Renal cortical epithelial cell (primary cell): ENCODE measurements at places on chromosomes 7 and 10. TPM values are rescaled to one million over a fixed set of nuclear protein-coding genes. Genes with fewer than 3 reads are reported as not detected.

DNA sequence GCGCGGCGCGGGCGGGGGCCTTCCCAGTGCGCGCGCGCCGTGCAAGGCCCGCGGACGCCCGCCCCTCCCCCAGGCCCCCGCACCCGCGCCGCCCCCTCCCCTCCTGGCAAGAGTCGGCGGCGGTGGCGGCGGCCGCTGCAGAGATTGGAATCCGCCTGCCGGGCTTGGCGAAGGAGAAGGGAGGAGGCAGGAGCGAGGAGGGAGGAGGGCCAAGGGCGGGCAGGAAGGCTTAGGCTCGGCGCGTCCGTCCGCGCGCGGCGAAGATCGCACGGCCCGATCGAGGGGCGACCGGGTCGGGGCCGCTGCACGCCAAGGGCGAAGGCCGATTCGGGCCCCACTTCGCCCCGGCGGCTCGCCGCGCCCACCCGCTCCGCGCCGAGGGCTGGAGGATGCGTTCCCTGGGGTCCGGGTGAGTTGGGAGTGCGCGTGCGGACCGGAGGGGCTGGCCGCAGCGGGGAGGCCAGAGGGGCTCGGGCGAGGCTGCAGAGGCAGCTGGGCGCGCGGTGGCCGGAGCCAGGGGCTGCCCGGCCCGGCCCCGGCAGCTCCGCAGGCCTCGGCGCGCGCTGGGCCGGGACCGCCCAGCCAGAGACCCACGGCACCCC is at the start of gene BMPR1A:
Gene BMPR1A, plus strand, starts transcription at position 109 of the 602 bp plus-strand sequence. CDS start 119,400 bp downstream, outside the sequence.
- peak; percentile 33 for DNase-seq

GRCh38 chr7:47000561-47000960 is 581.4 kb downstream of the TNS3 start:
- DNase-seq: no peak

GRCh38 chr10:86960003-86960862 is 1.8 kb downstream of the SNCG start:
- no peak for DNase-seq

DNA sequence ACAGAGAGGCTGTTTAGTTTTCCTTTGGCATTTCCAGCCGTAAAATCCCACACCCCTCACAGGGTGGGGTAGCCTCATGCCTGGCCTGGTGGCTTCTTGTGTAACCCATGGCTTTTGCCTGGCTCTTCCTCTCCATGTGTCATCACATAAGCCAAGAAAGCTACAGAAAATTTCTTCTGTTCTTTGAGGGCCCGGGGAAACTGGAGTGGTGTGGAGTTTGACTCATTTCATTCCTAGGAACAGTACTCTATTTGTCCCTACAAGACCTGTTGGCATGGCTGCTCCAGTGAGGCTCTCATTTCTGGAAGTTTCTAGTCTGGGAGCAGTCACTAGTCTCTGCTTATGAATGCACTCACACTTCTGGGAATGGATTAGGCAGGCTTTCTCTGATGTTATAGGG is 523.9 kb downstream of the SUGCT start:
- DNase-seq: peak; percentile 9

Gene ZNF425
- total RNA-seq: 3.6 and 9.2 TPM in 2 replicates

DNA sequence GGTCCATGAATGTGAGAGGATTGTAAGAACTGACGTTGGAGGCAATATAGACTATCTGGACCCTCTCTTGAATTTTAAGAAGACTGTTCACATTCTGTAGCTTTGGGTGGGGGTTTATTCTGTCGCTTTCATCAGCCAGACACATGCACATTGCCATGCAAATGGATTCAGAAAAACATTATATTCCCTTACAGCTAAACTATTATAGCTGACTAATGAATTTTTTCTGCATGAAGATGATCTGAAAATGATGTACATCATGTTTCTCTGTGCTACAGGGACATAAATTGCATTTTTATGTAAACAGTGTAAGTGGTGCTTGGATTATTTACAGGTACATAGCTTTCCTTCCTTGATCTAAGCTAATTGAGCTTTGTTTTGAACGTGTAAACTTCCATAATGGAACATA is 1.5 kb downstream of the MET start:
- DNase-seq: no peak

Gene GNG11
- 26.0 and 35.1 TPM in 2 replicates for total RNA-seq

- no peak for DNase-seq
Measured at GRCh38 chr7:14341200-14341775, 351.8 kb upstream of the ETV1 start.

Gene ENKUR
- total RNA-seq: 1.4 TPM in 1 of 2 replicates, not detected in the other

DNA sequence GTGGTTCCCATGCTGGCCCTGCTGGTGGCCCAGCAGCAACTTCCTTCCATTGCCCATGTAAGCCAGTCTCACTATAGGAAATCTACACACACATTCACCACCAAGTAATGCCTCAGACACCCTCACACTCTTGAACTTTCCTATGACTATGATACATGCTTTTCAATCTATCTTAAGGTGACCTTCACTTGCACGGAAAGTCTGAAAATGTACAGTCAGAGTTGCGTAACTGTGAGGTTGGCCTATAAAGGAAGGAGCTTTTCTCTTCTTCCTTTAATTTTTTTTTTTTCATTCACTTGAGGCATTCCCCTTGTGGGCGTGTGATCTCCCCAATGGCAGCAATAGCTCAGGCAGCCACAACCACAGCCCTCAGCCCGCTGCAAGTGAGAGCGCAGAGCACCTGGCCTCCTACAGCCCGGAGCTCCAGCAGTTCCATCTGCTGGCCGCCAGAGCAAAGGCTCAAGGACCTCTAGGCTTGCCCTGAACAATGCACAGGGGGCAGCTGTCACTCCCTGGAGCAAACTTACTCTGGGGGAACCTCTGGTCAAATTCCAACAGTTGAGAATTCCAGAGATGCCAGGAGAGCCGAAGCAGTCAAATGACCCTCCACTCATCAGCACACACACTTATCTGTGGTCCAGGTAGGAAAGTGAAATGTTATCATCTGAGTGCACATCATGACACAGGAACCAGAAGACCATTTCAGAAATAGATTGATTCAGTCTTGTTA is 123.1 kb upstream of the ADO start:
- DNase-seq: no peak

GRCh38 chr7:28836716-28837115 is 121.4 kb downstream of the TRIL start:
- no peak for DNase-seq

DNA sequence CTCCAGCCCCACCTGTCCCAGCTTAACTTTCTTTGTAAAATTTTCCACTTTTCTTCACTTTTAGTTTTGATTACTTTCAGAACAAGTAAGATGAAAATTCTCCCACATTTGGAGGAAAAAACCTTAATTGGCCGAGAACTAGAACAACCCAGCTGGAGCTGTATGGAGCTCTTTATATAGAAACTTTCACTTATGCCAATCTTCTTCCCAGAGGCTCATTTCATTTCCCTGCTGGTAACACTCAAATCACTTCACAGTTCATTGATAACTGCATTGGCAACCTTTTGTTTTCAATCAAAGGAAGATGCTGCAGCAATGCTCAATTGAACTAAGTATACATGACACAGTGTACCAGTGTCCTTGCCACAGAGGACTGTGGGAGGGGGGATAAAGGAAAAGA is 176.2 kb upstream of the NOBOX start:
- no peak for DNase-seq

DNA sequence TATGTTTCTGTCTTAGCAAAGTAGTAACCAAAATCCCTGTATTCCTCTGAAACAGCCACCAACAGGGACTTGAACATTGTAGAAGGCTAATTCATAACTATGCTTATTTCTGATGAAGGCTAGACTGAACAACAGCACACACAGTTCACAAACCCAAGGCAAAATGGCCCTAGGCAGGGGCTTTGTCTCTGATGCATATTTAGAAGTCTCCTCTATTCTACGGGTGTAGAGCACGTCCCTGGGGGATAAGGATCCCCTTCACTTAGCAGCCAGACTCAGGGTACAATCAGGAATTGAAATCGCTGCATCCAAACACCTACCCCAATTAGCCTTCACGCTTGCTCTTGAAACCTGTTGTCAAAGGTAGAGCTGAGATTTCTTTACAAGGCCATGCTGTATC is 45.5 kb downstream of the FGFR2 start:
- no peak for DNase-seq

DNA sequence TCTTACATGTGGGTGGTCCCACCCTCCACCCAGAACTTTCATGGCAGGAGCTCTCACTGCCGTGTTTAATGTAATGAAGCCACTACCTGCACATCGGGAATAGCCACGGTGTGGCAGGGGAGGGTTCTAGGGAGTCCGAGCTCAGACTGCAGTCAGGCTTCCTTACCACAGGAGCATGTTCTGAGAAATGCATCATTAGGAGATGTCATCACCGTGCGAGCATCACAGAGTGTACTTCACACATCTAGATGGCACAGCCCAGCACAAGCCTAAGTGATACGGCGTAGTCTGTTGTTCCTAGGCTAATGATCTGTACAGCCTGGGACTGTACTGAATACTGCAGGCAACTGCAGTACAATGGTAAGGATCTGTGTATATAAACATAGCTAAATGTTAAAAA is 153.0 kb upstream of the LANCL2 start:
- no peak for DNase-seq

- no peak for DNase-seq
Measured at GRCh38 chr7:111878785-111879184, 316.5 kb upstream of the IMMP2L start.

- no peak for DNase-seq
Measured at GRCh38 chr7:66638309-66639099, 9.8 kb downstream of the KCTD7 start.

DNA sequence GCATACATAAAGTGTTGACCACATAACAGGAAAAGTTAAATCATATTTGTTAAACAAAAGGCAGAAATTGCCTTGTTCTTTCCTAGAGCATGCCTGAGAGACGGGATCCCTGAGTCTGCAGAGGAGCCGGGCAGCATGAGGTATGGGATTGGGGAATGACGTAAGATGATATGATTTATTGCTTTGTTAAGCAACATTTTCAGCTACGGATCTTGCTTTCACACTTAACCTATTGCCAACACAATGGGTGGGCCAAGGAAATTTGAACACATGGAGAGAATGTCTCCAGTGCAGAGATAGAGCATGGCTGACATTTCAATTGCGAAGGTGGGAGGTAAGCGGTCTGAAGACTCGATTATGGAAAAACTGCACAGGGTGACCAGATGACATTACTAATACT is 76.7 kb downstream of the EMX2 start:
- DNase-seq: no peak

Gene MRC1
- 0.10 and 0.17 TPM in 2 replicates for total RNA-seq

DNA sequence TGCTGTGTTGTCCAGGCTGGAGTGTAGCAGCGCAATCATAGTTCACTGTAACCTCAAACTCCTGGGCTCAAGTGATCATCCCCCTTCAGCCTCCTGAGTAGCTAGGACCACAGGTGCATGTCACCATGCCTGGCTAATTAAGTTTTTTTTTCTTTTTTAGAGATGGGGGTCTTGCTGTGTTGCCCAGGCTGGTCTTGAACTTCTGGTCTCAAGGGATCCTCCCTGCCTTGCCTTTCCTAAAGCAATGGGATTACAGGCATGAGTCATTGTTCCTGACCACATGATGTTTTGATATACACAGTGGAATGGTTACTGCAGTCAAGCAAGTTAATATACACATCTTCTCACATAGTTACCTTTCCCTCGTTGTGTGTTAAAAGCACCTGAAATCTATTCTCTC is 140.3 kb downstream of the GPR85 start:
- no peak for DNase-seq

DNA sequence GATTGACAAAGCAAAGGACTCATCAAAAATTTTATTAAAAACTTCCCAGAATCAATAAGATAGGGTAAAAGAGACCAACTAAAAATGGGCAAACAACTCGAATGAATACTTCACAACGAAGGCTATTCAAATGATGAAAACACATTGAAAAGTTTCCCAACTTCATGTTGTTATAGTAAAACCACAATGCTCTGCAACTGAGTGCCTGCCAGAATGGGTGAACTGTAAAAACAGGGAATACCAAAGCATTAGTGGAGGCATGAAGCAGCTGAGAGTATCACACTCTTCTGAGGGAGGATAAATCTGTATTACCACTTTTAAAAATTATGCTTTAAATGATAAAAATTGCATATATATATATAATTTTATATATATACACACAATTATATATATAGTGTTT is 1214.7 kb downstream of the SORCS3 start:
- peak; percentile 52 for DNase-seq

- DNase-seq: peak; percentile 23
Measured at GRCh38 chr7:4883372-4884144, at the start of gene RADIL. RADIL (minus strand) TSS chr7:4883716; CDS start chr7:4878139, 5,577 bp downstream.

Gene HPS1
- total RNA-seq: 9.4 and 19.8 TPM in 2 replicates

DNA sequence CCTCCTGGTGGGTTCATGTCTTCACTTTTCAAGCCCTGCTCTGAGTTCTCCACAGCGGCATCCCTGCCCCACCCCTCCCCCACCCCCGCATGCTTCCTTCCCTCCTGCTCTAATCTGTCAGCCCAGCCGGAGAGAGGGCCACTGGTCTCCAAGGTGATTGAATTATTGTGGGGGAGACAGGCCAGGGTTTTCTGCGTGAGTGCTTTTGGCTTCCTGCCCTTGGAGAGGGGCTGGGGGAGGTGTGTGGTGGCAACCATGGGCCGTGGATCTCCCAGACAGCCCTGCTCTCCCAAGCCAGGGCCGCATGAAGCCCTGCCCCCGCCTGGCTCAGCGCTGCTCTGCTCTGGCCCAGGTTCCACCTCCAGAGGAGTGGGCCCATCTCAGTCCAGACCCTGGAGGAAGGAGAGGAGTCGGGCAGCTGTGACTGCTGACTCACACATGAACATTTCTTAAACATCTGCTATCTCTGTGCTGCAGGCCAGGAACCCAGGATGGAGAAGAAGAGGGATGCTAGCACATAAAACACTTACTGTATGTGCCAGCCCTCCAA is 109.9 kb downstream of the ZMIZ1 start:
- DNase-seq: peak; percentile 91

- DNase-seq: peak; percentile 13
Measured at GRCh38 chr7:14381306-14381705, 391.8 kb upstream of the ETV1 start.

Gene NEUROG3
- not detected in 2 replicates for total RNA-seq

Gene SPAM1
- not detected in 2 replicates for total RNA-seq

Gene CNPY1
- not detected in 2 replicates for total RNA-seq

- DNase-seq: no peak
Measured at GRCh38 chr10:34606890-34607289, 208.2 kb downstream of the PARD3 start.

GRCh38 chr7:100642534-100642907 is 1.2 kb upstream of the TFR2 start:
- DNase-seq: no peak

DNA sequence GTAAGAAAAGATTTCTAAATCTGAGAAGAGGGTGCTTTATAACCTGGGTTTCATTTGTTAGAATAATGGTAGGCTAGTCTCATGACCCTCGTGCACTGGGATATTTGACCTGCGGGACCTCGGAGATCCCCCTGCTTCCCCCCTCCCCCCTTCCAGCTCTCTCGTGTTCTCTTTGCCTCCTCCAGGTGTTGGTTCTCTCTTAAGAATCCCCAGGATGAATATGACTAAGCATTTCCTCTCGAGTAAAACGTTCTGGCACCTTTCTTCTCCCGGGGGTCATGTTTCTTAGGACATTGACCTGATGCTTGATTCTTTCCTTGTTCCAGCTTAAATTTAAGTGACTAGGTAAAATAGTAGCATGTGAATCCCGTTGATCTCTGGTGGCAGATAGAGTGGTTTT is 71.2 kb downstream of the SHH start:
- peak; percentile 35 for DNase-seq

Gene VWC2
- not detected in 2 replicates for total RNA-seq
